ENCODE measurements at places on chromosomes 1 and 21.

GRCh38 chr1:29805896-29806160, 569.5 kb downstream of the PTPRU start:
- no peak for DNase-seq

- DNase-seq = no peak
These were observed 3.3 kb downstream of the B3GALT2 start for GRCh38 chr1:193183019-193183627.

DNA sequence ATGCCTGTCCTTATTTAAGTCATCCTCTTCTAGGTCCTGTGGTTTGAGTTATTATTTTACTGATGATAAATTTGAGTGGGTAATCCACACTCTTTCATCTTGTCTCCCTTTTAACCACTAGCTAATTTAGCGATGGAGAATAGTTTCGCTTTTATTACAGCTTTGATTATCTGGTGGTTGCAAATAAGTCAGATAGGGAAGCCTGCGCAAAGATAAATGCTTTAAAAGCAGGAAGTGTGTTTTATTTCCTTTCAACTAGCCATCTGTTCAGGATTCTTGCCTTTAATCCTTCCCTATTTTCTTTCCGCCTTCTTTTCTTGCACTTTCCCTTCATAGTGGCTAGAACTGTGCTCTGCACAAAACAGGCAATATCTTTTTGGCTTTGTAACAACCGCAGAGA, 129.0 kb downstream of the TGFB2 start:
- no peak for DNase-seq

- peak; percentile 86 for DNase-seq
These were observed 22.8 kb downstream of the KIAA1614 start for GRCh38 chr1:180935326-180936109.
